Muscle of back (tissue), 13 donors: ENCODE measurements at places on chromosomes 4 and X.

DNA sequence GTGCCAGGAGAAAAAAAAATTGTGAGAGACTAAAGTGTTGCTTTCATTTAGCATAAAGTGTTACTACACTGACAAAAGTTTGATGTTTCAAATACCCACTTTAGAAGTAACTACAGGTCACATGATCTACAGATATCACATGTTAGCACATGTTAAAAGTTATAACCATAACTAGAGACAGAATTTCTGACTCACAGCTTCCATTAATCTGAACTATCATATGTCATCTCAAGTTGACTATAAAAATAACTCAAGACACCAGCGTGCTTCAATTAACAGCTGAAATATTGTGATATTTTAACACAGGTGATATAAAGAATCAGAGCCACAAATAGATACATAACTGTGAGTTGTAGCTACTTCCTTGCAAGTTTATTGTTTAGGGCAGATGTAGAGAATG lies 591.5 kb upstream of the PITX2 start:
- DNase-seq = no peak

DNA sequence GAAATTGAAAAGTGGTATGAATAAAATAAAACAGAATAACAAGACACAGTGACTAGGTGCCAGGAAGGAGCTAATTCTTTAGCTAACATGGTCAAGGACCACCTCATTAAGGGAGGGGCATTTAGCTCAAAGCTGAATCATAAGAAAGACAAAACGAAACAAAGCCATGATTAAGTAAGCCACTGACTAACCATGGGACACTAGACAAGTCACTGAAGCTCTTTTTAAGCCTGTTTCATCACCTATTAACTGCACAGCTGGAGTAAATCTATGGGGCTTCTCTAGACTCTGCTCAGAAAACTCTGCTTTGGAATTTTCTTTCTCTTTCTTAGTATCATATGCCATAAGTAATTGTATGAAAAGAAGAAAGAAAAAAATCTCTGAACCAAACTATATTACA lies 49.8 kb upstream of the C1QTNF7 start:
- no peak for DNase-seq

- DNase-seq = no peak
Observed at GRCh38 chrX:77640702-77641101, 145.3 kb downstream of the ATRX start.

DNA sequence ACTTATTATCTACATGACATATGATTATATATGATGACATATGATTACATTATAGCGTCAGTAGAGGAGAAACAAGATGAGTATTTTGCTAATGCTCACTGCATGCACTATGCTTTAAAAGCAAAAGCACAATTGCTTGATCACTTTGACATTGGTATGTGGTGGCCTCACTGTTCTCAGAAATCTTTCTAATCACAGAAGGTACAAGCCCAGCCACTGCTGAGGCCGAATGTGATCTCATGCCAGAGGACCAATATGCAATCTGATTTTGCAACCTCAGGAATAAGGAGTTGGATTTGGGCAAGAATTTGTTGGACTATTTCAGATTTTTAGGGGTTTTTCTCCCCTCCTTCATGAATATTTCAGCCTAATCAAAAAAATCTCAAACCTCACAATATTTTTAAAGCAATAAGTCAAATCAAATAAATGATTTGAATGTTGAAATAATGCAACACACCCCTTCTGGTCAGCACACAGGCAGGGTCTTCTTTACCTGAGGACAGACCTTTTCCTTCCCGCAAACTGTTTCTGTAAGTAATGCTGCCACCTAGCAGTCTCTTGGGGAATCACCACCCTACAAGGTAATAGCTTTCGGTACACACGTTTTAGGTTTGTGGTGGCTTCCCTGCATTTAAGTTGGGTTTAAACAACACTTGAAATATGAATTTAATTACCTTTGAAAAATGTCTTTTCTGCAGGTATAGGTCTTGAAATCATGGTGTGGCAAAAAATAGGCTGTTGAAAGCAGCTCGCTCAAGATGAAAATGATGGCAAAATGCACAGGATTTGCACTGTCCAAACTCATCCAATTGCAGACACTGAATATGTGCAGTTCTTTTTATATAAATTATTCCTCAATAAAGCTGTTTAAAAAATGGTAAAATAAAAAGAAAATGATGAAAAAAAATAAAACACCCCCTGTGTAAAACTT lies 4.8 kb upstream of the CXCL13 start:
- peak; percentile 14 for DNase-seq

DNA sequence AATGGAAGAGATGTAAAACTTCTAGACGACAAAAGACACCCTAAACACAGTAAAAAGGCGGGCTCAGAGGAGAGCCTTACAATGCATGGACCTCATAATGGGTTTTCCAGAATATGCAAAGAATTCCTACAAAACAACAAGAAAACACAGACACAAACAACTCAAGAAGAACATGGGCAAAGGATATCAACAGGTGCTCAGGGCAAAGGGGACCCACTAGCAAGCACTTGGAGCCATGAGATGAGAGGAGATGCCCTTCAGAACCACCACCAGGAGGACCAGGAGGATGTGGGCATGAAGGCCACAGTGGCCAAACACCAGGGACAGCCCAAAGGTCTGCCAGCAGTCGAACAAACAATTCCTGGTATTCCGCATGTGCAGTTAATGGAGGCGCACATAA lies 17.2 kb downstream of the PDZD4 start:
- no peak for DNase-seq

GRCh38 chr4:147492761-147493160 lies 11.9 kb downstream of the EDNRA start:
- DNase-seq = peak; percentile 85

- DNase-seq = no peak
Observed at GRCh38 chr4:48224606-48225005, 45.0 kb downstream of the TEC start.

DNA sequence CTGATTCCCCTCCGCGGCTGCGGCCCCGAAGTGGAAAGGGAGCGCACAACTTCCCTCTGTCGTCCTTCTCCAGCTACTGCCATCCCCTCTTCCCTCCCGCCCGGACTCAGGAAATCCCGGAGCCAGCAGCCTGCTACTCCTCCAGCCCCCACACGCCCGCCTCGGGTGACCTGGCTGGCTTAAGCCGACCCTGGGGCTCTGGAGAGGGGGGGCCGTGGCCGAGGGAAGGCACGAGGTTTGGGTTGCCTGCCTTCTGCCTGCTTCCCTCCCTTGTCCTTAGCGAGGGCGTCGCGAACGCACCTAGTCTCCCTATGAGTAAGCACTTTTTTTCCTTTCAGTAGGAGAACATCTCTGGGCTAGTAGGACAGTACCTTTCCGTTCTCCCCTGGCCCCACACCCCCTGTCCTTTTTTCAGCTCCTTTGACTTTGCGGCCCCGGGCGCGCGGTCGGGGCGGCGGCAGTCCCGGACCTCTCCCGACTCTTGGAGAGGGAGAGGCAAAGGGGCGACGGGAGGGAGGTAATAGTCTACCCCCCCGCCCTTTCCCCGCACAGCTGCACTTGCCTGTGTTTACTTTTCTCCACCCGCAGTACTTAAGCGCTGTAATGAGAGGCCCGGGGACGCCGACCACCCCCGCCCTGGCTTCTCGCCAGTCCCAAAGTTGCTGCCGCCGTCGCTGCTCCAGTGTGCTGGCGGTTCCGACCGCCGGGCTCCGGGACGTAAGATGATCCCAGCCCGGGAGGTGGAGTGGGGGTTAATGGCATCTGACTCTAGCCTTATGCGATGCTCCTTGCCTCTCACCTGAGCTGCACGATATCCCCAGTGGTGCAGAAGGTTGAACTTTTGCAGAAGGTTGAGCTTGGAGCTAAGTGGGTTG lies 868 bp downstream of the PLS3 start:
- DNase-seq = peak; percentile 81

- DNase-seq = no peak
Observed at GRCh38 chr4:150768497-150768896, 186.5 kb downstream of the MAB21L2 start.

DNA sequence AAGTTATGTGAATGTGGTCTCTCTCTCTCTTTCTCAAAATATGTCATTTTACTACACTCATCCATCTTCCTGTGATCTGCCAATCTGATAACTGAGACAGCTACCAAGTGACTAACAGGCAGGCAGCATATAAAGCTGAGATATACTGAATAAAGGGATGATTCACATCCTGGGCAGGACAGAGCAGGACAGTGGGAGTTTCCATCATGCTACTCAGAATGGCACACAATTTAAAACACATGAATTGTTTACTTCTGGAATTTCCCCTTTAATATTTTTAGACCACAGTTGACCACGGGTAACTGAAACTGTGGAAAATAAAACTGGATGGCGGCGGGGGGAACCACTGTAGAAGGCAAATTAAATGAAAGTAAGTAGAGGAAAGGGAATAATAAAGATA lies 58.6 kb upstream of the DCTD start:
- peak; percentile 55 for DNase-seq

GRCh38 chr4:20268028-20268427 lies 16.3 kb downstream of the SLIT2 start:
- no peak for DNase-seq

GRCh38 chr4:168076989-168077725 lies 15.2 kb upstream of the ANXA10 start:
- peak; percentile 61 for DNase-seq

- no peak for DNase-seq
Observed at GRCh38 chr4:173782660-173783059, 252.6 kb upstream of the HAND2 start.

DNA sequence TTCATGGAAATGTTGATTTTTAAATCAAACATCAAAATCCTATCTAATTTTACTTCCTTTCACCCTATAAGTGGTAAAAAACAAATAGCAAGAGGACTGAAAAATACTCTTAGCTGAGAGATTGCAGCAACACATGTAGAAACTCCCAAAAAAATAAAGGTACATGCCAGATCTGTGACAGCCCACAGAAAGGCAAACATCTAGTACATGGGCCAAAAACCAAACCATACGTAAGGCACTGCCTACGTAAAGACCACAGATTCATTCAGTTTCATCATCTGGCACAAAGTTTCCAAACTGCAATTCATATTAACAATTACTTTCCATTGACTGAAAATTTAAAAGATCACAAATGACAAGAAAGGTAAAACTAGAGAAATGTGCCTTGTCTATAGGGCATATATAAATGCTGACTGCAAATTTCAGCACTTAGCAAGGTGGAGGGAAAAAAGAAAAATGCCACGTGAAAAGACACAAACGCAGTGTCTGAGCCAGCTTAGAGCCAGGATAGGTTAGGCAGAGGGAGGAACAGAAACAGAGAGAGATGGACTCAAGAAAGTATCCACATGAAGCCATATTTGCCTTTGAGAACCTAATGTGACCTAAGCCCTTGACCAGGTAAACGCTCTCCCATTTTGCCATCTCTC lies 88.1 kb downstream of the TSPAN5 start:
- no peak for DNase-seq

- no peak for DNase-seq
Observed at GRCh38 chr4:26931966-26932365, 71.3 kb downstream of the STIM2 start.

DNA sequence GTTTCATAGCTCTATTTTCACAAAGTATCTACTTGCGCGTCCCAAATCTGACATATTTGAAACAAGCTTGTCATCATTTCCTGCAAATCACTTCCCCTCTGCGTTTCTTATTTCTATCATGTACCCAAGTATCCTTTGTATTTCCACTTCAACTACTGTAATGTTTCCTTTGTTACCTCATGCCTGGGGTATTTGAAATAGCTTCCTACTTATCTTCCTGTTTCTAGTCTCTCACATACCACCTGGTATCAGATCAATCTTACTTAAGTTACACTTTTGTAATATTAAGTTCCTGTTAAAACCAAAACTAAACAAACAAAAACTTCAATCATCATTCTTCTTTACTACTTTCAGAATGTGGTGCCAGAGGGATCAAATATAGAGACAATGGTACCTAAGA lies 93.6 kb upstream of the SMAD1 start:
- DNase-seq = no peak

DNA sequence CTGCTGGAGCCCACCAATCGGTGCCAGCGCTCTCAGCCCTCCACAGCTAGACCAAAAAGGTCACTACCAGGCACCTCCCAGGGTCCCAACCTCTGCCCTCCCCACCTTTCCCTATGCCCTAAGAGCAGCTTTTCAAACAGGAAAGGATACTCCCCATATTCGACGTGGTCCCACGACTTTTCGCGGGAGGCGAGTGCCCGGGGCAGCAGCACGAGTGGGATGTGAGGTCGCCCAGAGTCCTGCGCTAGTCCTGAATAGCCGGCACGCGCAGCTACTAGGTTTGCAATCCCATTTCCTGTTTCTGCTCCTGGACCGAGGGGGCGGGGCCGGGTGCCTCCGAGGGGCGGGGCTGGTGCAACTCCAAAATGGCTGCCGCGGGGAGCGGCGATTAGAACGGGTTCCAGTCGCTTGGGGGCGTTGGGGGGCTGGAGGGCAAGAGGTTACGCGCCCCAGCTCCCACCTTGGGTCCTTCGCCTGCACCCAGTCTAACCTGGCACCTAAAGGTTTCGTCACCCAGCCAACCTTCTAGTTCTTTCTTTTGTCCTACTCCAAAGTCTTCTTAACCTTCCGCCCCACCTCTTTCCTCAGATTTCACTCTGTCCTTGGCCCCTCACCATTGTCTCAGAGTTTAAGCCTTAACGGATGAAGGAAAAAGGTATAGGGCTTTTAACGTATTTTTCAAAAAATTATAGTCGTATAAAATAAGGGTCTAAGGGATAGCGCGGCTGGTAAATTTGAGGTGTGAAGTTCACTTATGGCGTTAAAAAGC lies 85.0 kb upstream of the TENT5D start:
- no peak for DNase-seq

DNA sequence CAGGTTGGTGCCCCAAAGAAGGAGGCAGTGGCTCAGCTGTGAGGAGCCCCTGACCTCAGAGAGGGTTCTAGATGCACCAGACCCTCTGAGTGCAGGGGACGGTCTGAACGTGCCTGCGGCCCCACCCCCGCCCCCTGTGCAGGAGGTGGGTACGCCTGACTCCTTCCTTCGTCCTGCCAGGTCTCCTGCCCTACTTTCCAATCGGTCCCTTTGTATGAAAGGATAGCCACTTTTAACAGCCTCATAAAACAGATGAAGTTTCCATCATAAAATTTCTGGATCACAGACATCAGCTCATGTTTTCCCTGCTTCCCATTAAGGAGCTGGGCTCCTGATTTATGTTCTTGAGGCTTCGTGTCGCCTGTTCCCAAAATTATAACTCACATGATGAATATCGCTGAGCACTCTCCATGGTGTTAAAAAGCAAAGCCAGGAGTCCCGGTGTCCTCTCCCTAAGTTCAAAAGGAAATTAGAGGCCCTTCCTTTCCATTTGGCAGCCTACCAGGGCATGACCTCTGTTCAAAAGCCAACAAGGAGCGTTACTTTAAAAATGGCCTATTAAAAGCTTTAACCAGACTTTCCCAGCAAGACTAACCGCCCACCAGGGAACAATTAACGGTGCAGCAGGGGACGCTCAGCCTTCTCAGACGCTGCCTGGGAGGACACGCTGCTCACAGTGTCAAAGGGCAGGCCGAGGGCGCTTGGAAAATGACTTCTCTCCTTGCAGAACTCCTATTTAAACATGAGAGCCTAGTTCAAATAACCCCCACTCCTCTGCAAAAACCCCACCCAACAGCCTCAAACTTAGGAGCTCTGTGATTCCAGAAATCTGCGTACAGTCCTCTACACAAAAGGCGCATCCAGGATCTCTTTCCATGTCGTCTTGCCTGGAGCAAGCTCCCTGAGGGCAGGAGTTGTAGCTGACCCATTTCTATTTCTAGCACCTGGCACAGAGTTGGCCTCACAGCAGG lies 181.9 kb downstream of the AFAP1 start:
- no peak for DNase-seq
